ENCODE measurements at places on chromosomes 1 and 21. TPM values are rescaled to one million over a fixed set of nuclear protein-coding genes. Genes with fewer than 3 reads are reported as not detected.

TBX19 gene
- total RNA-seq = 0.98 TPM

FCRL2 gene
- not detected for total RNA-seq

TSNAX gene
- total RNA-seq = 35.7 TPM

ELAVL4 gene
- total RNA-seq = not detected

NTMT2 gene
- total RNA-seq = not detected

TATDN3 gene
- total RNA-seq = 9.8 TPM

MAP1LC3C gene
- total RNA-seq = not detected

LRRC38 gene
- total RNA-seq = not detected

ARHGEF10L gene
- 0.98 TPM for total RNA-seq

USH2A gene
- total RNA-seq = not detected

KLF17 gene
- total RNA-seq = not detected

SIPA1L2 gene
- 12.7 TPM for total RNA-seq

KRTAP12-4 gene
- total RNA-seq = not detected

FCN3 gene
- 0.33 TPM for total RNA-seq

LAMB3 gene
- total RNA-seq = 3.8 TPM
